ENCODE measurements at places on chromosomes 5 and 9. TPM values are rescaled to one million over a fixed set of nuclear protein-coding genes. Genes with fewer than 3 reads are reported as not detected.

The CNTNAP3 gene
- 1.6 TPM for total RNA-seq

The CTXN3 gene
- total RNA-seq: not detected

The FNBP1 gene
- total RNA-seq: 16.4 TPM

The RGMB gene
- 32.6 TPM for total RNA-seq

The POLE3 gene
- 47.8 TPM for total RNA-seq

The OSMR gene
- total RNA-seq: 43.8 TPM

The UNC13B gene
- 8.0 TPM for total RNA-seq

The IL3 gene
- not detected for total RNA-seq

The OR1Q1 gene
- not detected for total RNA-seq

The GPR21 gene
- not detected for total RNA-seq

The LCN10 gene
- total RNA-seq: not detected

The C9 gene
- total RNA-seq: not detected

The RALGPS1 gene
- total RNA-seq: 0.32 TPM

The WDR5 gene
- 18.9 TPM for total RNA-seq

The C5orf52 gene
- not detected for total RNA-seq

The ANAPC2 gene
- total RNA-seq: 7.8 TPM

The IFNA21 gene
- total RNA-seq: not detected

The SIGMAR1 gene
- total RNA-seq: 99.2 TPM

The GLRA1 gene
- not detected for total RNA-seq

The NTNG2 gene
- 1.3 TPM for total RNA-seq

The ANKRD34B gene
- not detected for total RNA-seq

The SMIM33 gene
- total RNA-seq: not detected

The PCDHB12 gene
- total RNA-seq: 0.08 TPM

The RLN1 gene
- not detected for total RNA-seq

The PDE6A gene
- 0.13 TPM for total RNA-seq

The GRM6 gene
- not detected for total RNA-seq

The PCA3 gene
- total RNA-seq: not detected

The PAEP gene
- total RNA-seq: not detected

The DDX4 gene
- total RNA-seq: not detected

The CDH6 gene
- 3.4 TPM for total RNA-seq

The PHF24 gene
- 0.40 TPM for total RNA-seq

The CCL28 gene
- 0.65 TPM for total RNA-seq

The SEMA6A gene
- total RNA-seq: 3.4 TPM

The SLC22A4 gene
- 3.4 TPM for total RNA-seq

The PDE8B gene
- 0.13 TPM for total RNA-seq

The PPP2CA gene
- total RNA-seq: 58.6 TPM

The TAF11L5 gene
- not detected for total RNA-seq

The RAB3C gene
- total RNA-seq: not detected

The HTR4 gene
- total RNA-seq: not detected

The TPPP gene
- total RNA-seq: not detected

The AHRR gene
- total RNA-seq: 47.7 TPM

The FSTL4 gene
- total RNA-seq: 0.26 TPM

The RELL2 gene
- 3.7 TPM for total RNA-seq

The PCDHA5 gene
- total RNA-seq: not detected

The RORB gene
- total RNA-seq: 3.1 TPM

Data from epithelial cell of alveolus of lung (primary cell).